Frontal cortex (tissue), 4 donors: ENCODE measurements at places on chromosomes 2 and 18.

DNA sequence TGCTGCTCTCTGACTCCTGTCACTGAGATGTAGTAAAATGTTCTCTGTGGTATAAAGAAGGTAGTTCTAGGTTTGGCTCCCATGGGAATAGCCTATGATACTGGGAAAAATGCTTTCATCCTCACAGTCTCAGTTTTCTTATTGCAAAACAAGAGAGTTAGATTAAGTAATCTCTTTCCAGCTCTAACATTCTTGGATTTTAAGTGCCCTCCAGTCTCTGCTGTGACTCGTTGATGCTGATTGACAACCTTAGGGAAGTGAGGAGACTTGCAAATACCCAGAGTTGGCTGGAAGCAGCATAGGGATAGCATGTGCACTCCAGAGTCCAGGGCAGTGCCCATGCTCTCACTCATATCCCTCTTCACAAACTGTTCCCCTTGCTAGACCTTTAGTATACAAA lies 534.9 kb downstream of the SLC4A3 start:
- DNase-seq, result no peak

GRCh38 chr2:101223814-101224231 lies 28.9 kb upstream of the CNOT11 start:
- DNase-seq, result no peak

DNA sequence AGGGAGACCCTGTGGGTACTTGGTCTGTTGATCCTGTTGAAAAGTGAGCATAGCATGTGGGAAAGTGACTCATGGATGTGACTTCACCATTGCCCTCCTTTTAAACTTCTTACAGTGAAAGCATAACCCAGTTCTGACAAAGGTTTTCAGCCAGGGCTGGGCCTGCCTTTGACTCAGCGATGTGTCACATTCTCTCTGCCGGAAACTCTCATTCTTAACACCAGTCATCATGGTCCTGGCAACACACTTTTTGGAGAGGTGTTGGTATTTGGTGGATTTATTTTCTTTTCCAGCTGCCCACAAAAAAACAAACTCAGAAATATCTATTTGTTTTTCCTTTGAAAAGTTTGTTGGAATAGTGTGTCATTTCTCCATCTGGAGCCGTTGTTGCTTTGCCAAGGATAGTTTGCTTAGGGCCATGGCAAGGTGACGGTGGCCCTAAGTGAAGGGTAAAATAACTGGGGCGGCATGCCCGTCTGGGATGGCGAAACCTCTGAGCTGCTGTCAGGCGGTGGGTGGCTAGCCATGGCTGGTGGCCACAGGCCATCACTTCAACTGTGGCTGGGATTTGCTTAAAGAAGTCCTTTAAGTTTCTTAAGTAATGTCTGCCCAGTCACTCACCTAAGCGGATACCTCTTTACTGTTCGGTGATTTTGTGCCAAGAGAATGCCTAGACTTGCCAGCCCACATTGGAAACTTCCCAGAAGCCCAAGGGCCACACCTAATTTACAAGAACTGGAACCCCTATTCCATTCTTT lies 123.3 kb downstream of the LTBP1 start:
- no peak for DNase-seq

DNA sequence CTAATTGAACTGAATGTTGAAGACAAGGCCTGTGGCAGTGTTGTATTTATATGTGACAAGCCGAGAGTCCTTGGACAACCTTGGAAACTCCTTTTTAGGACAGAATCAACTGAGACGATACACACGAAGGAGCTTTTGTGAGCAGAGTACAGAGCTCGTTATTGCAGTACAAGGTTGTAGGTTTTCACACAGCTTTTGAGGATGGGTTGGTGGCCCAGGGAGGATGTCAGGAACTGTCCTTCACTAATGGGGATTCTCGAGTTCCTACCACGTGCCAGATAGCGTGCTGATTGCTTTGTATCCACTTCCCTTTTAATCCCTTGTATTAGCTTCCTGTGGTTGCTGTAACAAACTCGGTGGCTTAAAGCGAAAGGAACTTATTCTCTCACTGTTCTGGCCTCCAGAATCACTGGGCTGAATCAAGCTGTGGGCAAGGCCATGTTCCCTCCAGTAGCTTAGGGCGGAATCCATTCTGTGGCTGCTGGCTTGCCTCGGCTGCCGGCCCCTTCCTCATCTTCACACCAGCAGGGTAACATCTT lies 20.2 kb downstream of the INPP4A start:
- no peak for DNase-seq

DNA sequence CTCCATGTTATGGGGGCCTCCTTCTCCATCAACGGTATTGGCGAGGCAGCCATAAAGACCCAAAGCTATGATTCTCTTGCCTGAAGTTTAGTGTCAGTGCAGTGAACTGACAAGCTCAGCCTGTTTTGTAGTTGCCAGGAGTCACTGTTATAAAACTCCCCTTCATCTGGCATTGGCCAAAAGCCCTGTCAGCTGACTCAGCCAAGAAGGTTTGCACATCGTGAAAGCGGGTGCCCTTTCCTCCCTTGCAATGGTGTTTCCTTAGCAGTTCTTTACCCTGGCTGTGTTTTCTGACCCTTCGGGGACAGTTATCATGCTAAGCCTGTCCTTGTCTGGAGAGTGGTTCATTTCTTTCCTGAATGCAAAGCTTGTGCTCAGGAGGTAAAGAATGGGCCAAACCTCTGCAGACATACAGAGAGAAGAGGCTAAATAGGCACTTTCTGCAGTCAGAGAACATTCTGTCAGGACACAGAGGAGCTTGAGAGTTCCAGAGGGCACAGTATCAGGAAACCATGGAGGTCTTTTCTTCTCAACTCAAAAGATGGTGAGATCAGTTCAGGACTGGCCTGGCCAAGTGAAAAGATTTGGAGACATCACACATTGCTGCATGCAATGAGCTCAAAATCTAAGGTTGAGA lies 414.2 kb downstream of the ZNF521 start:
- DNase-seq, result no peak

GRCh38 chr2:105262651-105263091 lies 21.1 kb downstream of the GPR45 start:
- DNase-seq, result no peak

DNA sequence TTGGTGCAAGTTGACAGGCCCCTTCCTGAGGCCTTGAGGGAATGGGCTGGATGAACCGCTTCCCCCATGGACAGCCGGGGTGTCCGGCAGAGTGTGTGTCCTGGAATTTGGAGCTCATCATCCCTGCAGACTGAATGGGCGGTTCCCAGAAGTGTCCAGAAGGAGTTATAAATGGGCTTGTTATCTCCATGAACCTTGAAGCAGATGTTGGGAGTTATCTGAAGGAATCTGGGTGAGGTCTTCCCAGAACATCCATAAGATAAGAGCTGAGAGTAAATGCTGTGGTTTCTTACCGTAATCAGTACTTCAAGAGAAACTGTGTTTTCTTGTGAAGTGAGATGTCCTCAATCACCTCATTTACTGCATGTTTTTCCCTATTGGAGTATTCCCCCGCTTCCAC lies 21.1 kb downstream of the PLB1 start:
- DNase-seq, result no peak

DNA sequence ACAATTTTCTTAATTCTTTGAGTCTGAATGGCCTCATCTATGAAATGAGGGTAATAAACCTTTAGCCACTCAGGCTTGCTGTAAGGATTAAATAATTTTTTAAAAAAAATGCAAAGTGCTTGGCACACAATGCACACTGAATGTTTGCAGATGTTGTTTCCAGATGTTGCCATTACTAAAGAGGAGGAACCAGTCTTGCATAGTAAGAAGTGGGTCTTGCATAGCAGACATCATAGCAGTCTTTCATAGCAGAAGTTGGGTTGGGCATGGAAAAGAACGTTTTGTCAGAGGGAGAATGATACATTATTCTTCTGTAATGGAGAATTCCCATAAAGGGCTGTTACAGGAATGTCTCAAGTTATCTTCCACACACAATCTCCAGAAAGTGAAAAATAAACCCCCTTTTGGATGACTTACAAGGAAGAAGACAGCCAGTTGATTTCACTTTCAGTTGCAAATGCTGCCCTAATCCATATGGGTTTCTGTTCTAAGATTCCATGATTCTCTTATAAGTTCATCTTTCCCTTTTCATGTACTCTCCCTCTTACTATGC lies 327.7 kb downstream of the SUCLG1 start:
- DNase-seq, result no peak

DNA sequence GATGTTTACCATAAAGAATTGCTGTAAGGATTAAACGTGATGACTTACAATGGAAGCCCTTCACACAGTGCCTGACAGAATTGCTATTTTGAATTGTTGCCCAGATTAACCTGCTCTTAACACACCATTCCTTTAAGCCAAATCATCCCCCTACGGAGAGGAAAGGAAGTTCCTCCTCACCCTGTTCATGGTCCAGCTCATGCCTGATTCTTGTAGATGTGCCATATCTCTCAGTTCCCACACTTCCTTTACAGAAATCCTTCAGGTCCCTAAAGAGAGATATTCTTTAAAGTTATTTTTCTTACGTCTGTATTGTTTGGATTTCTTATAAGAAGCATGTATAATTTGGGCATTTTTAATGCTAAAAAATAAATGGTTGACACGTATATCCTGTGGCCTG lies 127.5 kb upstream of the DAPL1 start:
- DNase-seq, result no peak
